ENCODE measurements at places on chromosomes 7 and 10. TPM values are rescaled to one million over a fixed set of nuclear protein-coding genes. Genes with fewer than 3 reads are reported as not detected.

The GFRA1 gene
- not detected for total RNA-seq

DNA sequence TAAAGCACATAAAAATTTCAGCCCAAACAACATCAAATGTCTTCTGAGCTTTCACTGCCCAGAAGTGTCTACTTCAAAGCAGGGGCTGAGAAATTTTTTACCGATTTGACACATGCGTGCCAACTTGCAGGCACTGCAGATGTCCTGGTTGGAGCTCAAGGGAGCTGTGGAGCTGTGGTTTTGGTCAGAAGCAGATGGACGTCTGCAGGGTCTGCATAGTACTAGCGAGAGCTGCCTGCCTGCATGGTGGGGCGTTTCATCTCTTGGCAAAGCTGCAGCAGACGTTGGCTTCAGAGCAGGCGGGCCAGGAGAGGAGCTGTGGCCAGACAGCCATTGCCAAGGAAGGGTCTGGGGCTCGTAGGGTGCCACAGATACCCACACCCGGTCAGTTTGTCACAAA is 296.7 kb downstream of the GLRX3 start:
- no peak for DNase-seq

GRCh38 chr7:56157238-56157790 is 41.1 kb upstream of the NUPR2 start:
- DNase-seq = no peak

DNA sequence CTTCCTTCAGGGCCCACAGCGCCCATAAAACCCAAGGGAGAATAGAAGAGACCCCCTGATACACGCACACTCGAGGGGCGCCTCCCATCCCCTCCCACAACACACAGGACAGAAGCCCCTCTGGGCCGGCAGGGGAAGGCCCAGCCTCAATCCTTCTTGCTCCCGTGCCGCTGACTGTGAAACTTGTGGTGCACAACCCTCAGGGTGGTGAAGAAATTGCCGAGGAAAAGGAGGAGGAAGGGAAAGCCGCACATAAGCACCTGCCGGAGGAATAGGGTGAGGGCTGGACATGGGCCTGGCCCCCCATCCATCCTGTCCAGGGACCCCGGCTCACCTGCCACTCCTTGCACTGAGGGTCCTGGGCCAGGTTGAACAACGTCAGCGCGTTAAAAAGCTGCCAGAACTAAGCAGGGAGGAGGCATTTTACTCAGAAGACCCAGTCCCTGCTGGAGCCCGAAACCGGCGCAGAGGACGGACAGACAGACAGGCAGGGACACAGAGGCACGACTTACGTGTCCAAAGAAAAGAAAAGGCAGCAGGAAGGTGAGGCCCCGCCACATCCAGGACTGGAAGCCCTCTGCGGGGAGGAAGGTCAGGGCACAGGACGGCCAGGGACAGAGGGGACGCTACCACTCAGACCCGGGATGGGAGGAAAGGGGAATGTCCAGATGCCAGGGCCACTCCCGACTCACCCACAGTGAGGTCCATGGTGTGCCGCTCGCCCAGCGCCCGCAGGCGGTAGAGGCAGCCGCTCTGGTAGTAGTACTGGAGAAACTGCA is 7.2 kb downstream of the TMEM120A start:
- no peak for DNase-seq

- no peak for DNase-seq
These were observed 507.5 kb upstream of the SORCS1 start for GRCh38 chr10:107671960-107672359.
